ENCODE measurements at places on chromosomes 5 and 9. TPM values are rescaled to one million over a fixed set of nuclear protein-coding genes. Genes with fewer than 3 reads are reported as not detected.

The SYK gene
- total RNA-seq: 0.25 TPM

The CENPH gene
- 35.5 TPM for total RNA-seq

The SUSD1 gene
- total RNA-seq: 12.3 TPM

The ABLIM3 gene
- 8.4 TPM for total RNA-seq

The C5orf52 gene
- not detected for total RNA-seq

The FOXI1 gene
- total RNA-seq: not detected

The FTMT gene
- not detected for total RNA-seq

The BNC2 gene
- total RNA-seq: 4.2 TPM

The ANKRD31 gene
- 0.05 TPM for total RNA-seq

The WNK2 gene
- total RNA-seq: 7.7 TPM

The TUSC1 gene
- 8.7 TPM for total RNA-seq

The GSN gene
- 43.6 TPM for total RNA-seq

All from A549 treated with RU486 at 1 μM for 4 hours (cell line).